ENCODE measurements at places on chromosomes 1 and 21. TPM values are rescaled to one million over a fixed set of nuclear protein-coding genes. Genes with fewer than 3 reads are reported as not detected.

- DNase-seq, result no peak
Measured at GRCh38 chr1:178500091-178500770, 3.5 kb upstream of the CLEC20A start.

- no peak for DNase-seq
Measured at GRCh38 chr1:246418565-246419312, 88.3 kb downstream of the SMYD3 start.

- DNase-seq, result no peak
Measured at GRCh38 chr1:8145545-8146202, 119.6 kb upstream of the ERRFI1 start.

GRCh38 chr1:81220614-81221071 lies 580.1 kb upstream of the ADGRL2 start:
- DNase-seq, result no peak

DNA sequence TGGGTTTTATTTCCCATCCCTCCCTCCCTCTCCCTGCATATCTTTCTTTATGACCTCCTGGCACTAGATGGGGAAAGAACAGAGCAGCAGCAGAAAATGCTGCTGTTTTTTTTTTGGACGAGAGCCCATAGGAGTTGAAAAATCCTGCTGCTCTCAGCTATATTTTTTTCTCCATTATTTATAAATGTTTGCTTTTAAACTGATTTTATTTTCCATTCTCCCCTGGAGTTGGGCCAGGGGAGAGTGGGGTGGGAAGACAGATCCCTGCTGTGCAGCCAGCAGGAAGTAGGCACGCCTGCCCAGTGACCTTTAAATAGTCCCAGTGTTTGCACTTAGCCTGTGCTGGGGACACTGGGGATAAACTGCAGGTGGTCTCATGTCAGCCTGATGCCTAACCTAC lies 17.4 kb downstream of the SFT2D2 start:
- no peak for DNase-seq

DNA sequence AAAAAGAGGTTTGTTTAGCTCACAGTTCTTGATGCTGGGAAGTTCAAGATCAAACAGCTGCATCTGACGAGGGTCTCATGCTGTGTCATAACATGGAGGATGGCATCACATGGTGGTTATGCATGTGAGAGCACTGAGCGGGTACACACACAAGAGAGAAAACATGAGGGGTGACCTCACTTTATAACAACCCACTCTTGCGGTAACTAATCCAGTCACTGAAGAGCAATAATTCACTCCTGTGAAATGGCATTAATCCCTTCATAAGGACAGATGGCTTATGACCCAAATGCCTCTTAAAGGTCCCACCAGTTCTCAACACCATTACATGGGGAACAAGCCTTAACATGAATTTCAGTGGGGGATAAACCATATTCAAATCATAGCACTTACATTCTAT lies 23.2 kb upstream of the CHIT1 start:
- no peak for DNase-seq

DNA sequence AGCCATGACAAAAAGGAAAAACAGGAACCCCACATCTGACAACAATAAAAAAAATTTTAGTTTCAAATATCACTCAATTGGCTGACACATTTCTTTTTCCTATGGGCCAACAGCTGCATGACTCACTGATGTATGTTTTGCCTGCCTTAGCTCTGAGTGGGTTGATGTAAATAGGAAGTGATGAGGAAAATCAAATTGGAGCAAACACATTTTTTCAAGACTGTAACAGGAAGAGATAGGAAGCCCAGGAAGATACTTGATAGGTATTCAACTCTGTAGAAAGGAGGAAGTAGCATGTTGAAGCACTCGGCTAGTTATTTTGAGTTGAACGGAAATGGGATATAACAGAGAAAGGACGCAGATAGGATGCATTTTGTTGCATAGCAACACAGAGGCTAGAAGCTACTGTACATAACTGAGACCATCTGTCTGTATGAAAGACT lies 168.0 kb upstream of the NR5A2 start:
- no peak for DNase-seq

Gene SPATA46
- not detected for total RNA-seq

Gene SNX7
- 16.4 TPM for total RNA-seq

Gene CHAF1B
- total RNA-seq, result 0.62 TPM

Gene P3H1
- total RNA-seq, result 12.2 TPM
